ENCODE measurements at places on chromosomes 11 and 22.

DNA sequence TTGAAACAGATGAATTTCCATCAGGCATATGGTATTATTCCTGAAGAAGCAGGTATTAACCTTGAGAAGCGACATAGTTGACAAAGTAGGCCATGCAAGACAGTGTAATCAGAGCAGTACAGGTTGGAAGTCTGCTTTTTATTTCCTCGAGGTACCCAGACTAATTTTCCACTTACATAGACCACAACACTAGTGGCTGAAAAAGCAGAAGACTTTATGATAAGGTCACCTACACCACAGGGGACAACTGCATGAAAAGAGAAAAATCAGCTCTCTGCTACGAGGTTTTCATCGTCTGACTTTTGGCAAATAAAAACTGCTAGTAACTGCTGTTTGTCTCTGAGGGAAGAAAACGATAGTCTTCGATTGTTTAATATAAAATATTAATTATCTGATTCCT, 77.5 kb downstream of the CNTN5 start:
- no peak for DNase-seq

- DNase-seq, result no peak
These were observed 26.8 kb downstream of the PAK1 start for GRCh38 chr11:77446911-77447629.

GRCh38 chr11:36868380-36868779, 270.3 kb upstream of the RAG2 start:
- DNase-seq, result no peak

DNA sequence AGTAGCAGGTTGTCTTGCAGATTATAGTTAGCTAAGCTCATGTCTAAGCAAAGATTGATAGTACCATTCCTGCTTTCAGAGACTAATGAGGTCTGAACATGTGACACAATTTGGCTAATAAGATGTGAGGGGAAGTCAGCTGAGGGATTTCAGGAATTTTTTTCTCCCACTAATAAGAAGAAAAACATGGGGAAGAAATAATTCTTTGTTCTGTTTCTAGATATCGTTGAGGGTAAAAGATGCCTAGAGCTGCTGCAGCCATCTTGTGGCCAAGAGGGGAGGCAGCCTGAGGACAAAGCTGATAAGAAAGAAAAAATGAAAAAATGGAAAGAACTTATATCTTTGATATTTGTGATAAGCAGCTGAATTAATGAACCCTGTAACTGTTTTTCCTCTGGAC, 1334.4 kb downstream of the LRRC4C start:
- DNase-seq, result no peak

Data from Right ventricle myocardium superior (tissue), 1 donor.